Erythroblast (primary cell): ENCODE measurements at places on chromosomes 4 and X.

GRCh38 chrX:151396042-151396824, 773 bp upstream of the VMA21 start:
- DNase-seq: peak; percentile 59

- no peak for DNase-seq
Measured at GRCh38 chr4:38114386-38115150, 154.4 kb downstream of the PTTG2 start.

GRCh38 chr4:36133086-36133485, 111.2 kb downstream of the ARAP2 start:
- no peak for DNase-seq

GRCh38 chr4:111018216-111018615, 395.3 kb upstream of the PITX2 start:
- no peak for DNase-seq

DNA sequence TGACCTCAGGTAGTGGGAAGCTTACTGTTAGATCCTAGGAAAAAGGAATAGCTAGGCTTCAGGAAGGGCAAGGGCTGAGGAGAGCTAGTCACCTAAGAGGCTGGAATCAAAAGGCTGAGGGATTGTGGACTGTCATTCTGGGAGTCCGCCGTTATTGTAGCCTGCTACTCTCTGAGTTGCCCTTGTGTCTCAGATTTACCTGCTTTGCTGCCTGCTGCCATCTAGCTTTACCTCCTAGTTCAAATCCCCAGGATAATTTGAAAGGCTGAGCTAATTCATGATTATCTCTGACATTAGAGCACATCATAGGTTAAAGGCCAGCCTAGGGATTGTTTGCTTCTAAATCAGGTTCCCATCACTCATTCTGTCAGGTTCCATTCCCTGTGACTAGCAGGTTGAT, 120.2 kb downstream of the FHIP1A start:
- no peak for DNase-seq

GRCh38 chr4:72430050-72430449, 139.0 kb downstream of the ADAMTS3 start:
- no peak for DNase-seq

DNA sequence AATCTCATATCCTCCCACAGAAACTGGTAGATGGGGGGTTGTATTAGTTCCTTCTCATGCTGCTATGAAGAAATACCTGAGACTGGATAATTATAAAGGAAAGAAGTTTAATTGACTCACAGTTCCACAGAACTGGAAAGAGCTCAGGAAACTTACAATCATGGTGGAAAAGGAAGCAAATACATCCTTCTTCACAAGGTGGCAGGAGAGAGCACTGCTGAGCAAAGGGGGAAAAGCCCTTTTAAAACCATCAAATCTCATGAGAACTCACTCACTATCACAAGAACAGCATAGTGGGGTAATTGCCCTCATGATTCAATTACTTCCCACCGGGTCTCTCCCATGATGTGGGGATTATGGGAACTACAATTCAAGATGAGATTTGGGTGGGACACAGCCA, 250.5 kb upstream of the GPRIN3 start:
- DNase-seq: peak; percentile 19
